Left kidney (tissue), 8 donors: ENCODE measurements at places on chromosomes 5 and 9. TPM values are rescaled to one million over a fixed set of nuclear protein-coding genes. Genes with fewer than 3 reads are reported as not detected.
A peak's percentile ranks its signal among the peaks of the same experiment; 100 is the strongest.

DNA sequence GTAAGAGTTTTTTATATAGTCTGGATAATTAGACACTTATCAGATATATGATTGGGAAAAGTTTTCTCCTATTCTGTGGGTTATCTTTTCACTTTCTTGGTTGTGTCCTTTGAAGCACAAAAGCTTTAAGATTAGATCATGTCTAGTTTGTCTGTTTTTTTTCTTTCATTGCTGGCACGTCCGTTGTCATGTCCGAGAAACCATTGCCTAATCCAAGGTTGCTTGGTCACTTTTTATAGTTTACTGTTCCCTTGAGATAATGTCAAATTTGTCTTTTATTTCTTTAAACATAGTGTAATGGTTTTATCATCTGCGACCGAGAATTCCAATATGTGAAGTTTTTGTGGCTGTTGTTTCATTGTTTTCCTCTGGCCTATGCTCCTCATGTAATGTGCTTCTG lies 28.8 kb downstream of the GARNL3 start:
- DNase-seq = no peak

- no peak for DNase-seq
Measured at GRCh38 chr5:69502367-69502766, 9.8 kb downstream of the OCLN start.

- no peak for DNase-seq
Measured at GRCh38 chr5:148514344-148514743, 130.6 kb downstream of the FBXO38 start.

DNA sequence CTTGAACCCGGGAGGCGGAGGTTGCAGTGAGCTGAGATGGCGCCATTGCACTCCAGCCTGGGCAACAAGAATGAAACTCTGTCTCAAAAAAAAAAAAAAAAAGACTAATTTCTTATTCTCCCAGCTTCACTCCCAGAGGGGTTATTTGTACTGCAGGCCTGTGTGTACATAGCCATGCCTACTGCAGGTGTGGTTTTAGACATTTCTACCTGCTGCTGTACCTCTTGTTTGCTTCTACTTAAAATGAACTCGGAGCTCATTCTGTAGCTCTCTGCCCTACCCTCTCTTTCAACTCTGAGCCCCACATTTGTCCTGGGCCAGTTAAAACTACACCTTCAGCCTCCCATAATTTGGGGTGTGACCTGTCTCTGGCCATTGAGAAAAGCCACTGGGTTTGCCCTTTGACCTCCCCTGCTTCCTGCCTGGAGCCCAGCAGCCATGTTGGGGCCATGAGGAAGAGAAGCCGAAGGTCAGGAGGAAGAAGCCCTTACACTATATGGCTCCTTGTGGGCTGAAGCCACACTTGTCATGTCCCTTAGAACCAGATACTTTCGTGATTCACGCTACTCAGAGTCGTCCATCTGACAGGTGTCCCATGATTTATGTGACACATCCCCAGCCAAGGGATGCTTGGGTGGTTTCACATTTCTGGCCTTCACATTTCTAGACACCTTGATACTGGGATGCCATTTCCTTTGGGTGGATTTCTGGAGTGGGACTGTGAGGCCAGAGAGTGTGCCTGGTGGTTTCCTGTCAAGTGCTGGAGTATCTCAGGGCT lies 9.4 kb upstream of the CARD19 start:
- DNase-seq = no peak

ZNF300 gene
- polyA plus RNA-seq = 53.0 TPM

- no peak for DNase-seq
Measured at GRCh38 chr5:98170994-98171393, 602.5 kb upstream of the RGMB start.

DNA sequence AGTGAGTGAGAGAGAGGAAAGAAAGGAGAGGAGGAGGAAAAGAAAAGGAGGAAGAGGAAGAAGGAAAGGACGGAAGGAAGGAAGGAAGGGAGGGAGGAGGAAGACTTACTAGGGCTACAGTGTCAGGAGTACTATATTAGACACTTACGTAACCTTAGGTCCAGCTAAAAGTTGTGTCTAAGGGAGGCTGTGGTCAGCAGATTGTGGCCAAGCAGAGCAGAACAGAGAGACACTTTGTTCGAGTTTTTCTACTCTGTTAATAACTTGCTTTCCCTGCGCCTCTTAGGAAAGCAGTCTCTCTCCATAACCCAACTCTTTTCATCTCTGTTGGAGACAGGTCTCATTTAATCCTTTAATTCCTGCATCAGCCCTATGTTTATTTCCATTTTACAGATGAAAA lies 138.9 kb downstream of the KCNN2 start:
- no peak for DNase-seq

GFRA3 gene
- 3.2 TPM for polyA plus RNA-seq

GRCh38 chr5:168426864-168427172 lies 59.5 kb upstream of the RARS1 start:
- no peak for DNase-seq

- no peak for DNase-seq
Measured at GRCh38 chr5:56585461-56585860, 229.9 kb upstream of the MAP3K1 start.

SPATA31E1 gene
- not detected for polyA plus RNA-seq

DNA sequence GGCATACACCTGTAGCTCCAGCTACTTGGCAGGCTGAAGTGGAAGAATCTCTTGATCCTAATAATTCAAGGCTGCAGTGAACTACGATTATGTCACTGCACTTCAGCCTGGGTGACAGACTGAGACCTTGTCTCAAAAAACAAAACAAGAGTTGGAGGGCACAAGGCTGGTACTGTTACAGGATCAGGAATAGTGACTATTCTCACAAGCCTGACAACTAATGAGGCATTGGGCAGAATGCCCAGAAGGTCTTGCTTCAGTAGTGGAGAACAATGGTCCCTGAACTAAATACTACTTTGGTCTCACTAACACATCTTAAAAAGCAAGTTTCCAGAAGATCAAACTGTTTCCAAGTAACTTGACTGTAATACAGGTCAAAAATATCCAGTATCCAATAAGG lies 182.9 kb upstream of the RFX3 start:
- peak; percentile 55 for DNase-seq

GRCh38 chr9:35518225-35518821 lies 28.4 kb downstream of the RUSC2 start:
- peak; percentile 57 for DNase-seq

TENT4A gene
- polyA plus RNA-seq = 35.6 TPM

TMEM174 gene
- polyA plus RNA-seq = 20.1 TPM

DNA sequence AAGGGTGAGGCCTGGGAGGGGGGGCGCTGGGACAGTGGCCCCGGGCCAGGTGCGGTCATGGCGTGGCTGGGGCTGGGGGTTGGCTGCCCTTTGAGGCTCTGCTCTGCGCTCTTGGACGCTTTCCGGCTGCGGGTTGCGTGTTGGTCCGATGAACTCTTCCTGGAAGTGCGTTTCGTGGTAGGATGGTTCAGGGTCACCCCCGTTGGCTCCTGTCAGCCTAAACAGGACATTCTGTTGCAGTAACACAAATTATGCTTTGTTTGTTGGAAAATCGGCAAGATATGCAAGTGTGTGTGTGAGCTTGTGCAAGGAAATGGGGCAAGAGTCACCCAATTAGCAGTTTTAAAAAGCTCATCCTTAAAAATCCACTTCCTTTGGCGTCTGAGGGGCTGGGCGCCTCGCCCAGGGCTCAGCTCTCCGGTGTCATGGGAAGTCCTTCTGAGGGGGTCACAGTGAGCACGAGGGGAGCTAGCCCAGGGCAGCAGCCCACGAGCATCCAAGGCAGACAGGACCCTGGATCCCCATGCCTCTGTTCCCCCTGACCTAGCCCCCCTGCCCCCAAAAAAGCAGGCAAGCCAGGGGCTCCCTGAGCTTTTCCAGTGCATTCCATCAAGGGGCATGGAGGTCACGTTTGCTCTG lies 22.2 kb upstream of the RNU6ATAC start:
- no peak for DNase-seq

DNA sequence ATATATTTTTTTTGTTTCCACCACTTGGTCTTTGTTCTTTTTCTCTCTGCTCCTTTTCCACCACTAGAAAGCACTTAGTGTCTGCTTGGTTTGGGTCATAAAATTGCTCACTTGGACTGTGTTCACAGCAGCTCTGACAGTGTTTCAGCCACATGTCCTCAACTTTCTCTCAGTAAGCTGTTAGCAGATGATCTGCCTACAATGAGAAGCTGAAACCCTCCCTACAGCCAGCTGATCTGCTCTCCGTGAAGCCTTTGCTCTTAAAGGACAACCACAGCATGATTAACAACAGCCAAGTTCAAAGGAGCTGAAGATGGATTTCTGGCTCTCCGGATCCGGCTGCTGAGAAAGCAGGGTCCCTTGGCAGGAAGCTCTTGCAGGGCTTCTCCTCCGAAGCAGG lies 31.6 kb downstream of the PRLR start:
- peak; percentile 79 for DNase-seq

DNA sequence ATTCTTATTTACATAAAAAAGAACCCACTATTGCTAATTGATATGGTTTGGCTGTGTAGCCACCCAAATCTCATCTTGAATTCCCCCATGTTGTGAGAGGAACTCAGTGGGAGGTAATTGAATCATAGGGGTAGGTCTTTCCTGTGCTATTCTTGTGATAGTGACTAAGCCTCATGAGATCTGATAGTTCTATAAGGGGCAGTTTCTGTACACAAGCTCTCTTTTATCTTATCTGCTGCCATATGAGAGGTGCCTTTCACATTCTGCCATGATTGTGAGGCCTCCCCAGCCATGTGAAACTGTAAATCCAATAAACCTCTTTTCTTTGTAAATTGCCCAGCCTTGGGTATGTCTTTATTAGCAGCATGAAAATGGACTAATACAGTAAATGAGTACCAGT lies 58.2 kb upstream of the PRR16 start:
- DNase-seq = no peak

NRARP gene
- 5.1 TPM for polyA plus RNA-seq

GRCh38 chr9:127402401-127403090 lies 5.6 kb downstream of the SLC2A8 start:
- no peak for DNase-seq

DNA sequence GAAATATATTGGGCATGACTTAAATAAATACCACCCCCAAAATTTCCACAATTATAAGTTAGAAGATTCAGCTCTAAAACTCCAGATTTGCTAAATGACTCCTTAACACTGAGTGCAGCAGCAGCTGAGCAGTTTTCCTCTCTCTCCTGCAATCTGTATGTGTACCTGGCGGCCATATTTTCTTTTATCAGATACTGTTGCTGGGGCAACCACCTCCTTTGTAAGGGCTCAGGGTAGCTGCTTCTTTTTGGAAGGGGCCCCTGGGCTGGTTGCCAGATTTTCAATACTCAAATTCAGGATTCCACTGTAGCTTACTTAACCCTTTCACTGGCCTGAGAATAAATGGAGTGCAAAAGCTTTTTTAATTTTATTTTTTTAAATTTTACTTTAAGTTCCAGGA lies 197.0 kb downstream of the TAF11L14 start:
- no peak for DNase-seq

PFN3 gene
- polyA plus RNA-seq = 2.0 TPM

GRCh38 chr5:142866563-142867275 lies 96.5 kb downstream of the ARHGAP26 start:
- peak; percentile 65 for DNase-seq

GRCh38 chr9:106775960-106776359 lies 87.0 kb upstream of the ZNF462 start:
- DNase-seq = no peak

SSBP2 gene
- 98.5 TPM for polyA plus RNA-seq

GRCh38 chr9:34553511-34554021 lies 30.8 kb upstream of the ENHO start:
- DNase-seq = no peak

GRCh38 chr9:120663950-120664349 lies 50.3 kb downstream of the MEGF9 start:
- DNase-seq = no peak

GRCh38 chr9:16367605-16368231 lies 502.8 kb downstream of the BNC2 start:
- no peak for DNase-seq

- DNase-seq = no peak
Measured at GRCh38 chr5:32155211-32155610, 18.9 kb downstream of the GOLPH3 start.
